ENCODE measurements at places on chromosomes 4 and X. TPM values are rescaled to one million over a fixed set of nuclear protein-coding genes. Genes with fewer than 3 reads are reported as not detected.

The RASSF6 gene
- total RNA-seq: 6.0 TPM

DNA sequence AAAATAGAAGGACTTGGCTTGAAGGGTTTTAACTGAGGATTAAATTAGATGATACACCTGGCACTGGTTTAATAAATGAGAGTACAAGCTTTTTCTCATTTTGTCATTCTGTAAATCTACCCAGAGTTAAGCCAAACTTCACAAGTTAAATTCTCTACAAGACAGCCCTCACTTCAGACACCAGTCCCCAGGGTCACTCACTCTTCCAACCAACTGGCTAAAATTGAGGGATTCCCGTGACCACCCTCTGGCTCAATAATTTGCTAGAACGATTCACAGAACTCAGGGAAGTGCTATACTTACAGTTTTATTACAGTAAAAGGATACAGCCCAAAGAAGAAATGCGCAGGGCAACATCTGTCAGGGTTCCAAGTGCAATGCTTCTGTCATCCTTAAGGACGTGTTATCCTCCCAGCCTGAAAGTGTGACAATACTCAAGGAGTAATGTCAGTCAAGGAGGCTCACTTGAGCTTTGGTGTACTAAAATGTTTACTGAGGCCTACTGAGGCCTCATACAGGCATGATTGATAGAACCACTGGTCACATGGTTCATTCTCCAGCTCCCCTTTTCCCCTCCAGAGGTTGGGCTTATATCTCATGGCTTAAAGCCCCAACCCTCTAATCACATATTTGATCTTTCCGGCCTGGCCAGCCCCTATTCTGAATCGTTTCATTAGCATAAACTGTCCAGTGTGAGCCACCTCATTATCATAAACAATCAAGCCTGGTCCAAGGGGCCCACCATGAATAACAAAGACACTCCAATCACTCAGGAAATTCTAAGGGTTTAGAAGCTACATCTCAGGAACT, 9.6 kb upstream of the TMSB4X start:
- no peaks in the 10 kb centered on the region for H3K27me3 ChIP-seq
- H3K36me3 ChIP-seq: no peaks in the 10 kb centered on the region
- no peak overlapping the region for H3K4me3 ChIP-seq
- no peaks in the 10 kb centered on the region for H3K4me1 ChIP-seq

The C1QTNF7 gene
- 0.80 TPM for total RNA-seq

The SPATA4 gene
- total RNA-seq: 0.57 TPM
